ENCODE measurements at places on chromosomes 7 and 10.

DNA sequence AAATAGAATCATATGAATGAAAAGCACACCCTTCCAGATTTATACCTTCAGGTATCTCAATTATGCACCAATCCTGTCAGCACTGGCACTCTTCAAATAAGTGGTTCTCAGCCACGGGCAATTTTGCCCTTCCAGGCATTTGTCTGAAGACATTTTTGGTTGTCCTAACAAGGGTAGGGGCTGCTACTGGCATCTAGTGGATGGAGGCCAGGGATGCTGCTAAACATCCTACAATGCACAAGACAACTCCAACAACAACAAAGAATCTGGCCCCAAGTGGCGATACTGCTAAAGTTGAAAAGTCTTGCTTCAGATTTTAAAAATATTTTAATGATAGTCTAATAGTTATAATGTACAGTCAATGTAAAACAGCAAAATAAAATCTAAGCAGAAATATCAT, 16.1 kb downstream of the CCDC186 start:
- no peak for DNase-seq

- no peak for DNase-seq
These were observed 89.6 kb upstream of the HGF start for GRCh38 chr7:81859433-81859832.

DNA sequence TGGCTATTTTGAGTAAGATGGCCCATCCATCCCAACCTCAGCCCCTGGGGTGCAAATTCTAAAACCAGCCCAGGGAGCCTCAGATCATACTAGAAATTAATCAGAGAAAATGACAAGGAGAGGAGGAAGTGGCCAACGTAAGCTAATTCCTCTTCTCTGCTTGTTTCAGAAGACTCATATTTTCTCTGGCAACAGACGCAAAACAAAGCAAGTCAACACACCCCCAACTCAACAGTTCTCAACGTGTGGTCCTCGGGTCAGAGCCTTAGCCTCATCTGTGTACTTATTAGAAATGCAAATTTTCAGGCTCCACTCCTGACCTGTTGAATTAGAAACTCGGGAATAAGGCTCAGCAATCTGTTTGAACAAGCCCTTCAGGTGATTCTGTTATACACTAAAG, 413.9 kb upstream of the AUTS2 start:
- no peak for DNase-seq

- DNase-seq: peak; percentile 46
These were observed 76.2 kb downstream of the CYP51A1 start for GRCh38 chr7:92058040-92058439.

GRCh38 chr10:75012471-75012870, 99.0 kb upstream of the SAMD8 start:
- DNase-seq: no peak

DNA sequence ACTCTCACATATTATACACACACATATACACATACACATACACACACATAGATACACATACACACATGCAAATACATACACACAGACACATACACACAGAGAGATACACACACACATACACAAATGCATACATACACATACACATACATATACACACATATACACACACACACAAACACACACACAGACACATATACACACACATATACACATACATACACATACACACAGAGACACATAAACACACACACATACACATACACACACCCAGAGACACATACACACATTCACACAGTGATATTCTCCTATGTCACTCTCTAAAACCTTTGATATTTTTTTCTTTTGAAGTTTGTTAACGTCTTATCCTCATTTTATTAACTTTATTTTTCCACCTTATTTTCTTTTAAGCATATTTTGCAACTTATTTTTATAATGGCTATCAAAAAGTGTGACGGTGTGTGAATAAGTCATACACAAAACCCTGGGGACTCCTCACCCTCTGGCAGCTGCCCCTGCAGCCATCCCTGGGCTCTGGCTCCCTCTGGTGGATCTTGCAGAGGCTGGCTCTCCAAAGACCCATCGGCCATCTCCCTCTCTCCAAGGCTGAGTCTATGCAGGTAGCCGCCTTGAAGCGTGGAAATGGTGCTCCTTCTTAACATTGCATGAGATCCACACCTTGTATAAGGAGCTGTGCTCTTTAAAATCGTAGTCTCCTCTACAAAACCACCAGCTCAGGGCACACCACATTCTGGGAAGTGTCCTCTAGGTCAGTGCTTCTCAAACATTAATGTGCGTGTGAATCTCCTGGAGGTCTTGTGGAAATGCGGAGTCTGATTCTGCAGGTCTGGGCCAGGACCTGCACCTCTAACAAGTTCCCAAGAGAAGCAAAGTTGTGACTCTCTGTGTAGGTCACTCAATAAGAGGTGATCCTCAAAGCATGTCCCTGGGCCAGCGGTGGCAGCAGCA, 4.1 kb upstream of the C10orf120 start:
- peak; percentile 47 for DNase-seq

GRCh38 chr10:35135861-35136260, 9.2 kb downstream of the CREM start:
- no peak for DNase-seq

- peak; percentile 82 for DNase-seq
These were observed 171.9 kb upstream of the CACNA2D1 start for GRCh38 chr7:82615527-82615926.

DNA sequence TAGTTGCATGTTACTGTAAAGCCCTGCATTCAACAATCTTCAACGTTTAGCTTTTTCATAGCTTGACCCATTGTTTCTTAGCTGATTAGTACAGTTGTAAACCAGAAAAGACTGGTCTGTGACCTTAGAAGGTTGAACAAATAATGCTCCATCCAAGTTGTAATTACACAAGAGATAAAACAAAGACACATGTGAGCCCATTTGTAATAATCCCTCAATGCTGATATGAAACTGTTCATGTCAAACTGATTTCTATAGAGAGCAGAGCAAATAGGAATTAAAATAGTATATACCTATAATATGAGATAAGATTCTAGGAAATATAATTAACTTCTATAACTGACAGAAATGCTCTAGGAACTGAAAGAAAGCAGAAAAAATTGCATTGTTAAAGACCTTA, 94.7 kb upstream of the SLC25A13 start:
- DNase-seq: no peak

GRCh38 chr7:78734626-78735025, 718.8 kb downstream of the MAGI2 start:
- DNase-seq: no peak

- DNase-seq: no peak
These were observed 41.0 kb downstream of the CLRN3 start for GRCh38 chr10:127851661-127852194.

DNA sequence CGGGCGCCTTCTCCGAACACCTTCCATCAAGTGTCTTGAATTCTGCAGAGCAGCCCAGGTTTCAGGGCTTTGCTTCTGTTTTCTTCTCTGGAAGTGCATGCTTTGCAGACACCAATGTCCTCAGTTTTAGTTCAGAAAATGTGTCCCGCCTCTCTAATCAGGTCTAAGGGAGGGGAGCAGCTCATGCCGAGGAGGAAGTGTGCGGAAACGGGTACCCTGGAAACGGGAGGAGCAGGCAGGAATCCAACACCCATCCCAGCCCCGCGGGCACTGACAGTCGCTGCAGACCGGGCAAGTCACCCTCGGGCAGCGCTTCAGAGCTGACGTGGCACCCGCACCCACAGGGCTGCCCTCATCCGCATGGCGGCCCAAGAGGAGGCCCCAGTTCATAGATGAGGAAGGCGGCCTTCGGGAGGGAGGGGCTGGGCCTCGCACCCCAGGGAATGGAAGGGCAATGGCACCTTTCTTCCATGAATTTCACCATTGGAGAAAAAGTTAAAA, 338.7 kb downstream of the DNAJB6 start:
- no peak for DNase-seq

GRCh38 chr10:33143160-33143728, 185.2 kb upstream of the ITGB1 start:
- DNase-seq: peak; percentile 87

- peak; percentile 29 for DNase-seq
These were observed 91.6 kb downstream of the CXCL12 start for GRCh38 chr10:44293306-44293778.

- peak; percentile 30 for DNase-seq
These were observed 1.7 kb downstream of the CREB3L2 start for GRCh38 chr7:138000081-138000701.

GRCh38 chr10:127524229-127524628, 24.9 kb upstream of the NPS start:
- DNase-seq: no peak

DNA sequence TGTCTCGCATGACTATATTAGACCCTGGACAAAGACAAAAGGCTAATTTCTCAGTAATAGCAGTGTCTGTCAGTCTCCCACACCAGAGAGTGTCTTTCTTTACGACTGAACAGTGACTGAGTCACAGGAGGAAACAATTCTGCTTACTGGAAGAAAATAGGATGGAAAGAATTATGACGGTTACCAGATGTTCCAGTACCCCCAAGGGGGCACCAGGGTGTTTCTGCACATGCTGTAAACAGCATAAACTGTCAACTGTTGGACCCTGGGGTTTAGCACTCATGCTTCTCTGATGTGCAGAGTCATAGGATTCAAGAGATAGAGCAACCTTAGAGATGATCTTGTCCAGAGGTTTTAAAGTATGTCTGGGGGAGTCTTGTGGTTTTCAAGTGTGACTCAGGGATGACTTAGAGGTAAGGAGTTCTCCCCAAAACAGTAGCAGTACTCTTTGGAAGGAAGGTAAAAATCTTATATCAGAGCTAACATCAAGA, 291.7 kb downstream of the THSD7A start:
- DNase-seq: peak; percentile 13

GRCh38 chr7:41117431-41117830, 585.5 kb downstream of the INHBA start:
- no peak for DNase-seq

- peak; percentile 33 for DNase-seq
These were observed 187.4 kb upstream of the TMEM72 start for GRCh38 chr10:44723619-44724325.

GRCh38 chr10:3805791-3806461, 20.9 kb upstream of the KLF6 start:
- peak; percentile 94 for DNase-seq

- peak; percentile 75 for DNase-seq
These were observed 8.9 kb upstream of the EXOC6 start for GRCh38 chr10:92839191-92840085.

GRCh38 chr10:115935731-115936130, 337.3 kb downstream of the GFRA1 start:
- DNase-seq: no peak
